ENCODE measurements at places on chromosomes 16 and 17.

- DNase-seq: peak; percentile 68
Measured at GRCh38 chr17:27236717-27237315, 57.1 kb upstream of the WSB1 start.

DNA sequence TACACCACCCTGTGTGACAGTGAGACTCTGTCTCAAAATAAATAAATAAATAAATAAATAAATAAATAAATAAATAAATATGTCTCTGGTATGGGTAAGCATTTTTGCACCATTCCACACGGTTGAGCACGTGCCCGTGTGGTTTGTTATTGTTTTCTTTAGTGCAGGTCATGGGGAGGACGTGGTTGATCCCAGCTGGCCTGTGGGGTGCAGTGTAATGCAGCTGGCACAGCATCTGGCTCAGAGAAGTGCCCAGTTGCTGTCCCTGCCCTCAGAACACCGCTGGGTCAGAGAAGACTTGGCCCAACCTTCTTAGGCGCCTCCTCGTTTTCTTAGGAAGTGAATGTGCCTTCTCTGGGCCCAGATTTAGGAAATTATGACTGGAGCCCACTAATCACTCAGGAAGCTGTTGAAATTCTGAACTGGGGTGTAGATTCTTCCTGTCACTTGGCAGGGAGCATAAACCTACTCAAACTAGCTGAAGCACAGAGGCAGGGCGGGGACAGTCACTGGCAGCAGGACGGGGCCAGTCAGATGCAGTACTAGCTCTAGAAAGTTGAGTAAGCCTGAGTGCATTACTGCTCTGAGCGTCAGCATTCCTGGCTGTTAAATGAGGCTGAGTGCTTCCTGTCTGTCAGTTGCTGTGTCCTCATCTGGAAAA lies 85.9 kb downstream of the SNX29 start:
- DNase-seq: no peak

GRCh38 chr17:58327363-58328194 lies 1.0 kb downstream of the TSPOAP1 start:
- no peak for DNase-seq

DNA sequence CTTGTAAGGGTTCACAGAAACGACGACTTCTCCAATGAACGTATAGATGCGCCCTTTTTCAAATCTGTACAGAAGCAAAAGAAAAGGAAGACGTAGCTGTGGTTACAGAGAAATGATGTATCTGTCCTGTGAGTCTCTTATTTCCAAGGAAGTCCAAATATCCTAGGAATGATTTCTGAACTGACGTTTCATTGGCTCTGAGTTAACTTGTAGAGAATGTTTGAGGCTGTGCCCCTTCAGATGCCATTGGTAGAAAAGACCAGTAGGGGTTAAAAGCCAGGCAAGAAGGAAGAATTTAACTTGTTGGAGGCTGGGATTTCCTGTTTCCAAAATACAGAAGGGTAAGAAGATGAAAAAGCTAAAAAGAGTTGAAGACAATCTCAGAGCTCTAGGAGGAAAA lies 96.2 kb downstream of the MYO1D start:
- DNase-seq: no peak

GRCh38 chr17:69141431-69142174 lies at the start of gene ABCA6:
ABCA6 (minus strand) TSS chr17:69141895; CDS start chr17:69140703, 1,192 bp downstream.
- no peak for DNase-seq

DNA sequence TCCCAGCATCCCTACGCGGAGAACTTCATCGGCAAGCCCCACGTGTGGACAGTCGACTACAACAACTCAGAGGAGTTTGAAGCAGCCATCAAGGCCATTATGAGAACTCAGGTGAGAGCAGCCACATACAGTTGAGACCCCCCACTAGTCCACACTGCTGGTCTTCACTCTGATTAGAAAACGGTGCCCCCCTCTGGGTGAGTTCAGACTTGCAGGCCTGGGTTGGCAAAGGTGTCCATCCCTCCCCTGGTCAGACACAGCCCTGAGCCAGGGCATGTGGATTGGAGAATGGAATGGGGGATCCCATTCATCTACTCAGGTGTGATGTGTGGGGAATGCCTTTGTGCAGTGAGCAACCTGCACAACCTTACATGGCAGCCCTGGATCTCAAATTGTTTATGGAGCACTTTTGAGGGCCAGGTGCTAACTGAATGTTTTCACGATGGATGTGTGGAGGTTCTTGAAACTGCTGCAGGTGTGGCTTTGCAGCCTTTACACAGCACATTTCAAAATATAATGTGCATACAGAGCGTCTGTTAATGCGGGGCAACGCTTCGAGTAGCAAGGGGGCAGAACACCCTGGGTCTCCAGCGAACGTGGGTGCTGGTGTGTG lies 72.6 kb downstream of the MGAT5B start:
- no peak for DNase-seq

DNA sequence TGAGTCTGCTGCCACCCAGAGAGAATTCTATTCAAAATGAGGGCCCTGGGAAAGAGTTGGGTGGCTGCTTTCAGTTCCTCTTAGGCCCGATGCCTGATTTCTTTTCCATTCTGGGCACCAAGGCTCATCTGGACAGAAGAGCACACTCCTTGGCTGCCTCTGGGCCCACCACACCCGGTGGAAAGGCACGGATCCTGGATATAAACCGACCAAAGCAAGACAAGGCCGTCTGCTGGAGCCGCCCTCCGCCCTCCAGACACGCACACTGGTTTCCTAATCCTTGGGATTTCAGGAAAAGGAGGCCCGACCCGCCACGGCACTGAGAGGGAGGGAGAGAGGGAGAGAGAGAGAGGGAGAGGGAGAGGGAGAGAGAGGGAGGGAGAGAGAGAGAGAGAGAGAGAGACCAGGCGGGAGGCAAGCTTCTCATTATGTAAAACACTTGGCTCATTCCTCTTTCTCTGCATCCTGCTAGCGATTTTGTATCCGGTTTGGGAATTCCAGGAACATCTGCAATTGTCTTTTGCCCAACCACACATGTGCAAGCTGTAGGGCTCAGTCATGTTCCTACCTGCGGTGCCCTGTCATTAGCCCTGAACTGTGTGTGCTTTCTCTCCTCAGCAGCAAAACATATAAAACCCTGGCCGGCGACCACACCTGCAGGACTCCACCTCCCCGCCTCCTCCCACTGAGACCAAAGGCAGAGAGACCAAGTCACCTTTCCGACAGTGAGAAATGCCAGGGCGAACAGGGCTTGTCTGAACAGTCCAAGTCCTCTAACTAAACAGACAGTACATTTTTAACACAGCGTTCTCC lies 347.2 kb downstream of the SOX9 start:
- DNase-seq: no peak

DNA sequence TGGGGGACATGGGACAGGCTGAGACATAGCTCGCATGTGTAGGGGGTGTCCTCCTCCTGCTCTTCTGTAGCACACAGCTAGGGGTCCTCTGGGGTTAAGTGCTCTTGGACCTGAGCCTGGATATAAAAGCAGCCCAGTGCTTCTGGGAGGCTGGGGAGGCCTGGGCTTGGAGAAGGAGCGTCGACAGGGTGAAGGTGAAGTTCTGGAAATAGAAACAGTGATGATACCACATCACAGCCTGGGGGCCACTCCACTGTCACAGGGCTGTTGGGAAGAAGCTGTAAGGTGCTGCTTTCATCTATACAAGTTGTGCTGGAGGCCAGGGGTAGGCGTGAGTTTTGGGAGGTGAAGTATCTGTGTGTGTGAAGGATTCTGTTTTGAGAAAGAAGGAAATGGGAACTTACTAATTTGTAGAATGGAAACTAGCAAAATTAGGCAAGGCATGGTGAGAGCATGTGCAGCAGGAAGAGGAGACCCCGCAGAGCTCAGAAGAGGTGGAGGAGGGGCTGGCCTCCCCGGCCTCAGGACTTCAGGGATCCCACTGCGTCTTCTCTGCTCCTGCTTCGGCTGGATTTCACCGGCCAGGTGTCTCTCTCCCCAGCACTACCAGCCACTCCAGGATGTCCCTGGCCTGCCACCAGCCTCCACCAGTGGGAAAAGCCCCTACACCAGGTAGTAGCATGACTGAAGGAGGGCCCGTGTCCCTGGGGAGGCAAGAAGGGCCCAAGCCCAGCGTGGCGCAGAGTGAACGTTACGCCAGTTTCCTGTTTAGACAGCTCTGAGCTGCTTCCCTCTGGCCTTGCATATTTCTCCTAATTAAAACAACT lies 19.4 kb downstream of the PLCG2 start:
- DNase-seq: no peak
